Heart right ventricle (tissue), 16 donors: ENCODE measurements at places on chromosomes 1 and 21. TPM values are rescaled to one million over a fixed set of nuclear protein-coding genes. Genes with fewer than 3 reads are reported as not detected.

Gene COL8A2
- total RNA-seq = 2.0 TPM

Gene C1QB
- 18.9 TPM for total RNA-seq

- no peak for DNase-seq
These were observed 116.2 kb upstream of the KCNK1 start for GRCh38 chr1:233497679-233498078.

Gene BARHL2
- total RNA-seq = not detected

GRCh38 chr21:32956061-32956656, 69.6 kb upstream of the OLIG2 start:
- no peak for DNase-seq

GRCh38 chr1:198638441-198638840, 399 bp upstream of the PTPRC start:
- DNase-seq = no peak
